ENCODE measurements at places on chromosomes 4 and X.

DNA sequence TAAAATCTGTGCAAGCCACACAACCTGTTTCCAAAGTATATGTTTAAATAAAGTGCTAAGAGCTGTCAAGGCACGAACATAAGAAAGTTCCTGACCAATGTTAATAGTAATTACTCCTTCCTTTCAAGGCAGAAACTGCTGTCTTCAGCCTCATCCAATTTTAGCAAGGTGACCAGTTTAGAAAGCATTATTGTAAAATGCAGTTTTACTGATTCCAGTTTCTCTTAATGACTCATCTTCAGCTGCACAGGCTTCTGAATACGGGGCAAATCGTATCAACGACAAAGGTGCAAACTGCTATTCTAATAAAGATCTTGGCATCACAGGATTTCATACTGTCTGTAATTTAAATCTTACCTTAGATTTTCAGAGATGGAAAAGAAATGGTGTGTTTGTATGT lies 87.5 kb downstream of the PPP3CA start:
- no peak for DNase-seq

DNA sequence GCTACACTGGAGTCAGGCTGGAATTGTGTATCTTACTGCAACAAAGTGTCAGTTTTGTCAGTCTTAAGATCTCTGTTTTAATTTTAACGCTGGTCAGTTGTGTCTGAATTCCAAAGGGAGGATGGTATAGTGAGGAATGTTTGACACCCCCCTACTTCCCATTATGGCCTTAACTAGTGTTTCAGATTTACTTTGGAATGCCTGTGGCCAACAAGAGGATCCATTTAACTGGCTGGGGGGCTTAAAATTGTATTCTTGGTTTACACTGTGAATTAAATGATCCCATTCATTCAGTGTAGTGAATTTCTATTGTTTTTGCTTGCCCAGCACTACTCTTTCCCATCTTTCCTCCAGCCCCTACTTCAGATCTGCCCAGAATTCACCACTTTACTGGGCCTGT lies 75.8 kb upstream of the IQCM start:
- no peak for DNase-seq

- DNase-seq: no peak
Measured at GRCh38 chrX:153993079-153993478, 20.5 kb downstream of the TMEM187 start.

DNA sequence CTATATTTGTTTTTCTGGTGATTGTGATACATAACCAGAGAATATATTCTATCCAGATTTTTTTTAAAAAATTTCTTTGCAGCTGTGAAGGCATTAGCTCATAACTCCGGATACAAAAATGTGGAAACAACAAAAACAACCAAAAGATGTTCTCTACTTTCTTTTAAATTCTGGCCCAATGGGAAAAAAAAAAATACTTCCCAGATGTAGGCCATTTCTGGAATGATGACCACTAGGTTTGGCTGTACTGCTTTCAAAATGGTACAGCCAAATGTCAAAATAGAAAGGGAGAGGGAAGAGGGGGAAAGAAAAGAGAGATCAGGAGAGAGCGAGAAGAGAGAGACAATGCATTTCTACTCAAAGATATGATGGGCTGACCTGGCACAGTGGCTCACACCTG lies 14.6 kb downstream of the ANOS1 start:
- DNase-seq: no peak
